ENCODE measurements at places on chromosomes 12 and 14.
A peak's percentile ranks its signal among the peaks of the same experiment; 100 is the strongest.

GRCh38 chr12:48815126-48816110, 2.9 kb upstream of the CACNB3 start:
- no peak for DNase-seq

GRCh38 chr14:87916103-87916885, 76.7 kb downstream of the GALC start:
- no peak for DNase-seq

GRCh38 chr14:99720941-99721791, 37.1 kb downstream of the CYP46A1 start:
- DNase-seq: no peak

- no peak for DNase-seq
These were observed 886 bp upstream of the PRICKLE1 start for GRCh38 chr12:42590330-42590934.

DNA sequence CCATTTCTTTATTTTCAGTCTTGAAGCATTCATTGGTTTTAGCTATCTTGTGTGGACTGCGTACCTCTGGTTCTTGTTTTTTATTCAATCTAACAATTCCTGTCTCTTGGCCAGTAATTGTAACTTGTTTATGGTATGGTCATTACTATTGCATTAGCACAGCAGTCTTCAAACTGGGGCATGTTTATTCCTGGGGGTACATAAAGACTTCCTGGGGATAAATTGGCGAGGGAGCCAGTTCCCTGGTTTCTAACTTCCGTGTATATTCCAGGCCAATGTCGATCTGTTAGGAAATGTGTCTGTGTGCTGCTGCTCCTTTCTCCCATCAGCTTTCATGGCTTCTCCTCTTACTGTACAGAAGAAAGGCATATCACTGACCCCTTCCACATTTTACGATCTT, 13.7 kb upstream of the EVL start:
- DNase-seq: no peak

DNA sequence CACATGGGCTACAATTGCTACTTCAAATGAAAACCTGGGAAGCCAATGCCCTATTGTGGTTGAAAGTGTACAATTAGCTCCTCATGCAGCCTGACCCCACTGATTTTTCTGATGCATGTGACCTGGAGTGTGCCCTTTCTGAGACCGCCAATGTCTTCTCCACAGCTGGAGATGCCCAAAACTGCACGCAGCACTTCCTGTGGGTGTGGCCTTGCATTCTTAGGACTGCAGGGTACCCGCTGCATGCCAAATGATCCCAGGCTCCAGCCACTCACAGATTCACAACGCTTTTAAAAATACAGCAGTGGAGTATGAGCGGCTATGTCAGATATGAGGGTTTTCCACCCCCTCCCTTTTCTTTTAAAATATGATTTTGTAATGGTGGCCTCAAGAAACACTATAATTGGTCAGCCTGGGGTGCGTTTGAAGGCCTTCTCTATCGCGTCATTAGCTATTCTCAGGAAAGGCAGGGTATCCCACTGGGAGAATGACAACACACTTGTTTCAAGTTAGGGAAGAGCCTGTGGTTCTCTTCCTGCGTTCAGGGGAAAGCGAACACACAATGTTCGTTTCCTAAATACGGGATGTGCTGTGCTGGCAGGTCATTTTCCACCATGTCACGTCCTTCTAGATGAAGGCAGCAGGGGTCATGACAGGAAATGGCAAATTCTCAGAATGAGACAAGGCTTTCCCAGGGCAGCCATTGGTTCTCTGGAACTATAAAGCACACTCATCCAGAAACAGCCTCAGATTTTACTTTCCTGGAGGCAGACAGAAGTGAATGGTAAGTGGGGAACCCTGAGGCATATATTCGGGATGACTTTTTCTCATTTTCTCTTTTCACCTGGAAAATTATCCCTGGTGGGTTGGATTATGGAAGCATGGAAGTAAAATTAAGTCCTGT, at the start of gene APOLD1:
TSS of gene APOLD1 (plus strand) at position 749 of the 904 bp plus-strand sequence. CDS start at position 782, 33 bp downstream.
- DNase-seq: no peak

- no peak for DNase-seq
These were observed 6.0 kb upstream of the UBE2N start for GRCh38 chr12:93447555-93448290.

- DNase-seq: no peak
These were observed 15.4 kb downstream of the ISCA2 start for GRCh38 chr14:74508844-74509428.

GRCh38 chr12:127328867-127329266, 938.1 kb upstream of the TMEM132C start:
- no peak for DNase-seq

- peak; percentile 19 for DNase-seq
These were observed 64.9 kb downstream of the FBXO34 start for GRCh38 chr14:55336162-55336561.

- DNase-seq: no peak
These were observed 68.7 kb downstream of the SLC4A8 start for GRCh38 chr12:51493281-51493680.

GRCh38 chr14:92942136-92942535, 19.2 kb downstream of the CHGA start:
- DNase-seq: no peak

GRCh38 chr12:69810870-69811498, 14.0 kb upstream of the MYRFL start:
- DNase-seq: no peak

GRCh38 chr12:50841716-50842531, 802 bp upstream of the TMPRSS12 start:
- no peak for DNase-seq

GRCh38 chr12:109734219-109735000, 20.8 kb downstream of the FAM222A start:
- peak; percentile 1 for DNase-seq

GRCh38 chr12:72863671-72864070, 591.5 kb downstream of the TRHDE start:
- DNase-seq: no peak

DNA sequence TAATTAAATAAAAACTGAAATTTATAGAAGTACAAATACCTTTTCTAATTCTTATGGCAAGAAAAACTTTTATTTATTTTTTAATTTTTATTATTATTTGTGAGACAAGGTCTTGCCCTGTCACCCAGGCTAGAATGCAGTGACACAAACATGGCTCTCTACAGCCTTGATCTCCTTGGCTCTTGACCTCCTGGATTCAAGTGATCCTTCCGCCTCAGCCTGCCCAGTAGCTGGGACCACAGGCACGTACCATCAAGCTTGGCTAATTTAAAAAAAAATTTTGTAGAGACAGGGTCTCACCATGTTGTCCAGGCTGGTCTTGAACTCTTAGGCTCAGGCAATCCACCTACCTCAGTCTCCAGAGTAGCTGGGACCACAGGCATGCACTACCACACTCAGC, 47.4 kb downstream of the COCH start:
- DNase-seq: no peak

DNA sequence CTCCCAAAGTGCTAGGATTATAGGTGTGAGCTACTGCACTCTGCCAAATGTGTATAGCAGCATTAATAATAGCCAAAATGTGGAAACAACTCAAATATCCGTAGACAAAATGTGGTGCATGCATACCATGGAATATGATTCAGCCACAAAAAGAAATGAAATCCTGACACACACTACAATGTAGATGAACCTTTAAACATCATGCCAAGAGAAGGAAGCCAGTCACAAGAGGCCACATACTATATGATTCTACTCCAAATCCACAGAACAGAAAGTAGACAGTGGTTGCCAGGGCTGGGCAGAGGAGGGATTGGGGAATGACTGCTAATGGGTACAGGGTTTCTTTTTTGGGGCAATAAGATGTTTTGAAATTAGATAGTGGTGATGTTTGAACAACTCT, 7.7 kb upstream of the TMED2 start:
- no peak for DNase-seq

GRCh38 chr12:106581543-106582248, 1.1 kb upstream of the RFX4 start:
- no peak for DNase-seq

DNA sequence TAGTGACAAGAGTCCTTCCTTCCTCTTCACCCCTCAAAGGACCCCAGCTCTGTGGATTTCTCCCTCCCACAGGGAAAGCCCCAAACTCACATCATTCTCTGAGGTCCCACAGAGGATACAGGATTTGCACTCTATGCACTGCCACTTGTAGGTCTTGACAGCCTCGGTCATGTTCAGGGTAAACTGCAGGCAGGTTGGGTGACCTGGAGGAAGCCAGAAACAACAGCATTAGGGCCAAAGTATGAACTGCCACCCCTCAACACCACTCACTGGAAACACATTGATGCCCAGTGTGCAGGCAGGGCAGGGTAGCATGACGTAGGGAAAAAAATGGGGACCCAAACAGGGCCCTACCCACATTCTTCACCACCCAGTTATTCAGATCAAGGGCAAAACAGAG, 264.4 kb downstream of the DPF3 start:
- DNase-seq: no peak

- DNase-seq: no peak
These were observed 52.9 kb downstream of the MYF5 start for GRCh38 chr12:80769553-80770140.

DNA sequence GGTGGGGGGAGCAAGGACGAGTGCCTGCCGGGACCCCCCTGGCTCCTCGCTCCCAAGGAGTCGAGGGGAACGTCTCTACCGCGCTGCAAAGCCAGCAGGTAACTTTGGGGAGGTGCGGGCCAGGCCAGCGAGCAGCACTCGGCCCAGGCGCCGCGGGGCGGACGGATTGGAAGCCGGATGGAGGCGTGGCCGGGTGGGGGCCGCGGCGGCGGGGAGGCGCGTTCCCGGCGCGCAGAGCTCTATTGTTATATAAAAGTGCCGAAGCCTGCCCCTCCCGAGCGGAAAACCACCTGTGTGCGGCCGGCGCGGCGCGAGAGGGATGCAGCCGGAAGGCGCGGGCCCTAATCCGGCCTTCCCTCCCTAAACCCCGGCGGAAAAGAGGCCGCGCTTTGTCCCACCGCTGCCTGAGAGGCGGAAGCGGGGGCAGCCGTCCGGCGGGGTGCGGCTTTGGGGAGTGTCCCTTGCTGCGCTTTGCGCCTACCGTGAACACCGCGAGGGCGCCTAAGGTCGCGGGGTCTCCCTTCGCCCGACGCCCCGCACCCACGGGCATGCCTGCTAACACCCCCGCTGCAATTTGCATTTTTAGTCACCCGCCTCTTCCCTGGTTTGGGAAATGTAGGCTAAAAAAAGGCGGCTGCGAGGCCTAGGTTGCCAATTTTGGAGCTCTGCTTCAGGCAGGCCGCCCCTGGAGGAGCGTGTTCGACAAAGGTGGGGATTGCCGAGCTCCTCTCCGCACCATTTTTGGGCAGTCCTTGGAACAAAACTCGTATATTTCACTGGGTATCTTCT, 1.7 kb upstream of the DUSP6 start:
- DNase-seq: peak; percentile 60

GRCh38 chr12:129186952-129187351, 333.7 kb downstream of the GLT1D1 start:
- no peak for DNase-seq

DNA sequence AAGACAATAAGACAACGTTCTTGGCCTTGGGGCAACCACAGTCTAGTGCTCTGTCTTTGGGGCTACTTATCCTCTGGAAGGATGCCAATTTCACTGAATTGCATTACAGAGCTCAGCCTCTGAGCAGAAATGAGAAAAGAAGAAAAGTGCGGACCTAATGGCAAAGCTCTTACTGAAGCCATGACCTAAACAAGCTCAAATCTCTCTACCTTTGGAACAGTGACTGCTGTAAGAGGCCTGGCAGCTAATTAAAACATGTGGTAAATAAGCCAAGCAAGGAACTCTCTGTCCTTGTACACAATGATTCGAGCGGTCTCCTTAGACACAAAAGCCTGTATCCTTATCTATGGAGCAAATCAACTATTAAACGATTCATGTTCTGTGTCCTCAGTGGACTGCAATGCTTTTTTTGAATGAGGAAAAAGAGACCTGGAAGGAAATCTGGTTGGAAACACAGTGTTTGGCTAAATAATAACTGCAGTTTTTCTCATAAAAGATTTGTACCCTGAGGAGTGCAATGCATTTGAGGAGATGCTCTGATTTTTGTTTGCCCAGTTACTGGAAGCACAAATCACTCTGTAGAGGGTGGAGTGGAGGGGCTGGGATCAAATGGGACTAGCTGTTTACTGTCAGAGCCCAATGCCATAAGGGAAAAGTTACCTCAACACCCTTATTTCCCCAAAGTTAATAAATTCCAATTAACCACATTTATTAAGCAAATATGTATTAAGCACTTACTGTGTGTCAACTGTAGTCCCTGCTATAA, 113.9 kb downstream of the NDUFA12 start:
- no peak for DNase-seq

- DNase-seq: peak; percentile 51
These were observed at the start of gene HIP1R for GRCh38 chr12:122834921-122835749. TSS of gene HIP1R (plus strand) at chr12:122835457. CDS start at chr12:122835551, 94 bp downstream.

DNA sequence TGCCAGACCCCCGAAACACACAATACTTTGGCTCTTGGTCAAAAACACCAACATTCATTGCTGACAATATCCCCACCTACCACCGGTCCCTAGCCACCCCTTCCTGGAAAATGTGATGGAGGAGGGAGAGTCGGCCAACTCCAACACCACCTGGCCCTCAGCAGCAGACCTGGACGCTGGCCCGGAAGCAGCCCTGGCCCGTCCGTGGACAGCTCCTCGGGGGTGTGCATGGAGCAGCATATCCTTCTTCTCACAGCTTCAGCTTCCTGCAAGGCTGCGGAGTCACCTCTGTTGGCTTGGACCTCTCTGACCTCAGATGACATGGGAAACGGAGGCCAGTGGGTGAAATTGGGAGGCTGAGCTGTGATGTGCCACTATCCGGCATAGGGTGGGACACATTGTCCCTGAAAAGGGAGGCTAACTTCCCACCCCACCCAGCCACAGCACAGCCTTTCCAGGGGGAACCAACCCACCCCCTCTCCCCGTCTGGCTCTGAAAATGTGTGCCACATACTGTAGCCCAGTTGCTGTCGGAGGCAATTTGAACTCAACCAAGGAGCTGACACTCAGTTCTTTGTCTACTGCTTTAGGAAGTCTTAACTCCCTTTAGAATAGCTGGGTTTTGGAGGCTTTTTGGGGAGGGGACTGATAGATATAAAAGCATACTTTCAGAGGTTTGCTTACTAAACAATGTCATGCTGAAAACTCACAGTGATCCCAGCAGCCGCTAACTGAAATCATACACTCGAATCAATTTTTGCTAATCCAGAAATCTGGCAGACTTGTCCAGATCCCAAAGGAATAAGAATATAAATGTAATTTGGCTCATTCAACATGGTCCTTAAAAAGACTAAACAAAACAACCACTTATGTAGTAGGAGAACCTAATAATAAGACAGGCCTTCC, 43.1 kb upstream of the LTA4H start:
- no peak for DNase-seq

DNA sequence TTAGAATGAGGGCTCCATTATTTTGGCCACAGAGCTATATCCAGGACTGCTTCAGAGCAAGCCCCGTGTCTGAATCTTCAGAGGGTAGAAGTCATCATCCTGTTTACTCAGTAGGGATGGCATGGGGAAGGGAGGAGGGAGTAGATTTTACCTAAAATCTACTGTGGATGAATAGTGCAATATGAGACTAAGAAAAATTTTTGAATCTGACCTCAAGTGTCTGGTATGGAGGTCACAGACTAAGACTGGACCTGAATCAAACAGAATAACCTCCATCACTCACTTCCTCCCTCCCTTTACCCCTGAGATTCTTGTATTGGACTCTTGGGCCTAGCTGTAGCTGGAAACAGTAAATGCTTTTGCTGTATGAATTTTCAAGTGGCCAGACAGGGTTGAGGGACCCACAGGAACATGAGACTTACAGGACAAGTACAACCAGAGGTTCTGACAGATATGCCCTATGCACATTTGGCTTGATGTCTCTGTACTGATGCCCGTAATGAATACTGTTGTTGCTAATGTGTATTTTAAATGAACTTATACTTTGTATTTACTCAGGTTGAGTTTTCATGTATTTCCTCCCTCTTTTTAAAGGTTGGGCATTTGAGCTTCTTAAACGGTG, 78.5 kb downstream of the CCDC91 start:
- no peak for DNase-seq

- no peak for DNase-seq
These were observed 76.1 kb downstream of the SLC24A4 start for GRCh38 chr14:92398888-92399636.
